Hematopoietic multipotent progenitor cell treated with erythropoietin and hydrocortisone succinate and interleukin-3 and kit ligand, for 8 days (in vitro differentiated cells): ENCODE measurements at places on chromosomes 4 and X.

DNA sequence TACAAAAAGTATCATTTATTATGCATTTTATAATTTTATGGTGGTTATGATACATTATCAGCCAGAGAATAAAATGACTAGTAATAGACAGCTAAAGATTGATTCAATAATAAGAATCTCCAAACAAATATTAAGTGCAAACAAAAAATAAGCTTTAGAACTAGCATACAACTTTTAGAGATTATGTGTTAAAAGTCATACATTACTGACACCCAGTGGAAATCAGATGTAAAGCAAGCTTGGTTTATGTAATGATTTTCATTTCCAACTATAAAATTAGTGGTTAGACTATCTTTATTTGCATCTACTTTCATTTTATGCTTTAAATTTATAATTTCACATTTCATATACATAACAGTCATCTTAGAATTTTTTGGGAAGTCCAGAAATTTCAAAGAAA is 57.7 kb downstream of the IL13RA2 start:
- DNase-seq = peak; percentile 1

GRCh38 chrX:23821847-23822246 is 38.9 kb downstream of the SAT1 start:
- DNase-seq = no peak

DNA sequence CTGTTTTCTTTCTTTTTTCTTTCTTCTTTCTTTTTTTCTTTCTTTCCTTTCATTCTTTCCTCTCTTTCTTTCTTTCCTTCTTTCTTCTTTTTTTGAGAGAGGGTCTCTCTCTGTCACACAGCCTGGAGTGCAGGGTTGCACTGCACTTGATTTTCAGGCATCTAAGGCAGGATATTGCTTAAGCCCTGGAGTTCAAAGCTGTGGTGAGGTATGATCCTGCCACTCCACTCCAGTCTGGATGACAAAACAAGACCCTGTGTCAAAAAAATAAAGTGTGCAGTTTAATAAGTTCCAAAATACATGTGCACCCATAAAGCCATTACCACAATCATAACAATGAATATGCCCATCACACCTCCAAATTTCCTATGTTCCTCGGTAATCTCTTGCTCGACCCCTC is 10.6 kb upstream of the ZNF718 start:
- no peak for DNase-seq

GRCh38 chr4:99885063-99885664 is 9.1 kb downstream of the LAMTOR3 start:
- peak; percentile 61 for DNase-seq

GRCh38 chr4:829291-829690 is 3.4 kb upstream of the CPLX1 start:
- DNase-seq = no peak

- DNase-seq = no peak
Measured at GRCh38 chr4:82611982-82612381, 50.2 kb upstream of the TMEM150C start.
